ENCODE measurements at places on chromosomes 5 and 9.
A peak's percentile ranks its signal among the peaks of the same experiment; 100 is the strongest.

- no peak overlapping the region for H3K4me3 ChIP-seq
- H3K27me3 ChIP-seq = no peaks in the 10 kb centered on the region
- DNase-seq = no peak
- no peaks in the 10 kb centered on the region for H3K4me1 ChIP-seq
- no peaks in the 10 kb centered on the region for H3K36me3 ChIP-seq
Observed at GRCh38 chr9:13791816-13792215, 512.3 kb upstream of the MPDZ start.

DNA sequence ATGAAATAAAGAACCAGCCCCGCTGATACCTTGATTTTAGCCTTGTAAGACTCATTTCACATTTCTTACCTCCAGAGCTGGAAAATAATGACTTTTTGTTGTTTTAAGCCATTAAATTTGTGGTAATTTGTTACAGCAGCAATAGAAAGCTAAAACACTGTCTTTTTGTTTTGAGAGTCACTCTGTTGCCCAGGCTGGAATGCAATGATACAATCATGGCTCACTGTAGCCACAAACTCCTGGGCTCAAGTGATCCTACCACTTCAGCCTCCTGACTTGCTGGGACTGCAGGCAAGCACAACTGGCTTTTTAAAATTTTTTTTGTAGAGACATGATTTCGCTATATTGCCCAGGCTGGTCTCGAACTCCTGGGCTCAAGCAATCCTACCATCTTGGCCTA is 34.7 kb upstream of the MYO10 start:
- H3K27me3 ChIP-seq = no peaks in the 10 kb centered on the region
- no peaks in the 10 kb centered on the region for H3K36me3 ChIP-seq
- DNase-seq = no peak

DNA sequence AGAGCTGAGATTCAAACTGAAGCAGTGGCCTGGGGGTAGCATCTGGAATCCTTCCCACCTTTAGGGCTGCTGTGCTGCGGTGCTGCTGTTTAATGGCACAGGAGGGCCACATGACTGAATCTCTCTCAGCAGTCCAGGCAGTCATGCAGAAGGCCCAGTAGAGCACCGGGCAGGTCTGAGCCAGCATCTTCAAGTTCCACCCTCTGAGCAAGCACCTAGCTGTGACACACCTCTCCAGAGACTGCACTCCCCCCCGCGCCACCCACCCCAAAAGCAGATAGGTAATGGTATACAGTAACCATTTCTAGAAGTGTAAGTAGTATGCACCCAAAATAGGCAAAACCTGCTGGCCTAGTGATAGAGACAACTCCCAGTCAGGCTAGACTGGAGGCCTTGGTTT is 8.2 kb downstream of the IL4 start:
- no peak overlapping the region for H3K27ac ChIP-seq
- peaks cover 6% of the 10 kb centered on the region for H3K4me1 ChIP-seq

GRCh38 chr9:132858751-132859150 is 19.3 kb downstream of the AK8 start:
- H3K4me1 ChIP-seq = no peaks in the 10 kb centered on the region
- H3K4me3 ChIP-seq = no peak overlapping the region
- H3K27me3 ChIP-seq = peaks cover 19% of the 10 kb centered on the region

- no peak overlapping the region for H3K4me3 ChIP-seq
- H3K4me1 ChIP-seq = no peaks in the 10 kb centered on the region
- peaks cover 5% of the 10 kb centered on the region for H3K36me3 ChIP-seq
- H3K27ac ChIP-seq = no peak overlapping the region
Observed at GRCh38 chr5:168374532-168374931, 83.1 kb downstream of the WWC1 start.

DNA sequence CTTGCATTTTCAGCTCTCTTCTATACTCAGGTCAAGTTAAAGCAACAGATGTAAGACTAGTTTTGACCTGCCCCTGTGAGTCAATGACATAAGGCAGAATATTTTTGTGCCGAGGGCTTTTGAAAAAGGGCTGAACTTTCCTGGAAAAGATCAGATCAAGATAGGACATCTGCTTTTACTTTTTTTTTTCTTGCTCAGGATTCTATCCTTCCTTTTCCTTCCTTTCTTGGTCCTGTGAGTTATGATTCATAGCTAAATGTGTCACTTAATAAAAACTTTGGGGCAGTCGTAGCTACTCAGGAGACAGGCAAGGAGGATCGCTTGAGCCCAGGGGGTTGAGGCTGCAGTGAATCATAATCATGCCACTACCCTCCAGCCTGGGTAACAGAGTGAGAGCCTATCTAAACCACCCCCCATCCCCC is 84.3 kb upstream of the BRINP1 start:
- peaks cover 19% of the 10 kb centered on the region for H3K4me1 ChIP-seq
- peak overlapping the region; percentile 79 for H3K27ac ChIP-seq
- peak; percentile 59 for DNase-seq
- H3K4me3 ChIP-seq = no peak overlapping the region
- H3K36me3 ChIP-seq = no peaks in the 10 kb centered on the region

GRCh38 chr9:69877852-69878514 is 57.4 kb downstream of the CFAP95 start:
- no peak for DNase-seq
- H3K27ac ChIP-seq = no peak overlapping the region
- no peaks in the 10 kb centered on the region for H3K27me3 ChIP-seq

GRCh38 chr5:33319151-33319550 is 121.6 kb upstream of the TARS1 start:
- no peaks in the 10 kb centered on the region for H3K36me3 ChIP-seq
- H3K4me1 ChIP-seq = peaks cover 23% of the 10 kb centered on the region
- no peak overlapping the region for H3K27ac ChIP-seq
- no peak overlapping the region for H3K4me3 ChIP-seq

DNA sequence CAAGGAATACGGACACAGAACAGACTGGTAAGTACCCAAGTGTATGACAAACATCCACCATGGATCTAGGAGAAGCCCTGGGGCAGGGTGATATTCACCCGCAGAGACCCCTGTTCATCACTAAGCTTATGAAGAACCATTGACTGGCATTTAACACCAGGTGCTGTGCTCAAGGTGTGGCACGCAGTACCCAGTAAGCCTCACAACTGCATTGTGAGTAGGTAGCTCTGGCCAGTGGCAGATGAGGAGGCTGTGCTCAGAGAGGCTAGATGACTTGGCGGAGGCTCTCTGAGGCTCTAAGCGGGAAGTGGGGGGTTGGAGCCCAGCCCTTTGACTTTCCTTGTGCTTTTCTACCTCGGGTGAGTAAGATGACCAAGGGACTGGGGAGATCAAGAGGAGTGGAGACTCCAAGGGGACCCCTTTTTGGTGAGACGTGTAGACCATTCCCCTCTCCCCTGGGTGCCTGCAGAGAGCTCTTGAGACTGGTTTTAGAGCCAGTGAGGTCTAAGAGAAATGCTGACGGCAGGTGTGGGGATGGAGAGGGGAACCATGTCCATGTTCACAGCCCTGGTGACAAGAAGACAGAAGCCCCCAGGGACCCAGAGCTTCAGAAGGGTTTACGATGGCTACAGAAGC is 70.8 kb downstream of the IL6ST start:
- no peak for DNase-seq
- H3K27me3 ChIP-seq = no peaks in the 10 kb centered on the region
- H3K27ac ChIP-seq = no peak overlapping the region

DNA sequence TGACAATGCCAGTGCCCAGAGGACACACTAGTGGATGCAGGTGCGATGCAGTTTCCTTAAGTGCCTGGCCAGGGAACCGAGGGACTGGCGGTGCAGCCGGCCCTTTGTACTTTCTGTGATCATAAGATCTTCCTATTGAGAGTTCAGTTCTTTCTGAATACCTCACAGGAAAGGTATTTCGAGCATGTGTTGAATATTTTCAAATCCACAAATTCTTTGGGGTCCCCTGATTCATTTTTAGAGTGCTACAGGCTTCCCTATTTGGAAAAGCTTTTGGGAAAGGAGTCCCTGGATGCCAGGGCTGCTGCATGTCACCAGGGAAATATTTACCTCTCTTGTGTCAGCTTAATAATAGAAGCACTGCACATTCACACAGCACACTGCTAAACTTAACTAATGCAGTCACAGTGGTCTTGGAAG is 281.5 kb downstream of the GADD45G start:
- H3K27me3 ChIP-seq = no peaks in the 10 kb centered on the region
- H3K4me3 ChIP-seq = no peak overlapping the region
- DNase-seq = no peak
- no peaks in the 10 kb centered on the region for H3K36me3 ChIP-seq

DNA sequence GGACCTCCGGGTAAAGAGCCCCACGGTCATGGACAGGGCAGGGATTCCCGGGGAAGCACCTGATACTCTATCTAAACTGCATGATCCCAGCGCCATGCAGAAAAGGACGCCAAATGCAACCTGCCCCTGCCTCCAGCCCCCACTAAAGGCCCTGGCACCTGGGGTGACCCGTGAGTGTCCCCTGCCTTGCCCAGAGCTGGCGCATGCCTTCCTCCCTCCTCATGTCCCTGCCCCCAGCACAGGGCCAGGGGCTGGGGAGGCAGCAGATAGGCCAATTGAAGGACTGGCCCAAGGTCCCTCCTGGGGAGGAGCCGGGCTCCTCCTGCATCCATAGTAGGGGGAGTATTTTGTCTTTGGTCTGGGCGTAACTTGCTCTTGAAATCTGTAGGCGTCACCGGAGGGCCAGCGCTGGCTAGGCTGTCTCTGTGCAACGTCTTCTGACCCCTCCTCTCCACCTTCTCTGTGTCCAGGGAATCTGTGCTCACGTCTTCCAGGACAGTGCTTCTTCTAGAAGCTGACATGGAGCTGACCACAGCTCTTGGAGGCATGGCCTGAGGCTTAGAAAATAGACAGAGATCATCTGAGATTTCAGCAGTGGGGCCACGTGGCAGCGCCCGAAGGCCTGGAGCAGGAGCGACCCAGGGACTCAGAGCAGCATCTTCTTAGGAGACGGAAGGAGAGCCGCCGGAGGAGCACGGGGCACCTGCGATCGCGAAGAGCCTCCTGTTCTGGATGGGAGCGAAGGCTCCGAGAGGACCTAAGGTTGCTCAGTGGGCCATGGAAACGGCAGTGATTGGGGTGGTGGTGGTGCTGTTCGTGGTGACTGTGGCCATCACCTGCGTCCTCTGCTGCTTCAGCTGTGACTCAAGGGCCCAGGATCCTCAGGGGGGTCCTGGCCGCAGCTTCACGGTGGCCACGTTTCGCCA is 660 bp downstream of the SPAAR start:
- H3K27me3 ChIP-seq = no peaks in the 10 kb centered on the region
- H3K27ac ChIP-seq = no peak overlapping the region
- no peak overlapping the region for H3K4me3 ChIP-seq
- no peaks in the 10 kb centered on the region for H3K36me3 ChIP-seq
- DNase-seq = no peak

GRCh38 chr9:123749580-123750202 is 180.2 kb downstream of the DENND1A start:
- no peak overlapping the region for H3K4me3 ChIP-seq
- H3K4me1 ChIP-seq = no peaks in the 10 kb centered on the region
- no peak for DNase-seq
- H3K27ac ChIP-seq = no peak overlapping the region
- H3K27me3 ChIP-seq = no peaks in the 10 kb centered on the region

GRCh38 chr9:70054521-70054920 is 10.9 kb downstream of the MAMDC2 start:
- peaks cover 36% of the 10 kb centered on the region for H3K4me1 ChIP-seq
- no peak for DNase-seq
- H3K36me3 ChIP-seq = no peaks in the 10 kb centered on the region
- H3K27me3 ChIP-seq = no peaks in the 10 kb centered on the region
- no peak overlapping the region for H3K4me3 ChIP-seq
- H3K27ac ChIP-seq = peak overlapping the region; percentile 30

DNA sequence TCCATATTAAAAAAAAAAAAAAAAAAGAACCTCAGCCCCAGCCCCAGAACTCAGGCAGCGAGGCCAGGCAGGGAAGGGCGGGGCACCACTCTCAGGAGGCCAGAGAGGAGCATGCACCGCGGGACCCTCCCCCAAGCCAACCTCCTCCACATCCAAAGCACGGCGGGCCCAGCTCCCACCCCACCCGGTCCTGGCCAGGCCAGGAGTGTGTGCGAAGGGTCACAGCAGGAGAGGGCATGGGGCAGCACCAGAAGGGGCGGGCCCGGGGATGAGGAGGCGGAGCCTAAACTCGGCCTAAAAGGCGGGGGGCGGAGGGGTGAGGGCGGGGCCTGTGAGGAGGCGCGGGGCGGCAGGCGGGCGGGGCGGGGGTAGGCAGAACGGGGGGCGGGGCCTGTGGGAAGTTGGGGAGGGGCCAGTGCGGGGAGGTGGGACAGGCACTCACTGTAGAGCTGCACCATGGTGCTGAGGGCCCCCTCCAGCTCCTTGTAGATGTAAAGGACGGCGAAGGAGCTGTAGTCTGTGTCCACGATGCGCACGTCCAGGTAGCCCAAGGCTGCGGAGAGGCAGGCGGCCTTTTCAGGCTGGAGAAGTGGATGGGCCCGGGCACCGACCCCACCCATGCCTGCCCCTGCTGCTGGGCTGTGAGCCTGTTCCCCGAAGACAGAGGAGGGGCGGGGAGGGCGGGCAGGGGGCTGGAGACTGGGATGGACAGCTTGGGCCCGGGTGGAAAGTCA is 1.2 kb downstream of the LCN15 start:
- no peak for DNase-seq
- no peaks in the 10 kb centered on the region for H3K4me1 ChIP-seq
- H3K36me3 ChIP-seq = no peaks in the 10 kb centered on the region

- no peaks in the 10 kb centered on the region for H3K27me3 ChIP-seq
- H3K4me3 ChIP-seq = no peak overlapping the region
- no peak overlapping the region for H3K27ac ChIP-seq
- H3K4me1 ChIP-seq = peaks cover 7% of the 10 kb centered on the region
- DNase-seq = no peak
- no peaks in the 10 kb centered on the region for H3K36me3 ChIP-seq
Observed at GRCh38 chr5:73534011-73534644, 31.3 kb downstream of the ANKRA2 start.

DNA sequence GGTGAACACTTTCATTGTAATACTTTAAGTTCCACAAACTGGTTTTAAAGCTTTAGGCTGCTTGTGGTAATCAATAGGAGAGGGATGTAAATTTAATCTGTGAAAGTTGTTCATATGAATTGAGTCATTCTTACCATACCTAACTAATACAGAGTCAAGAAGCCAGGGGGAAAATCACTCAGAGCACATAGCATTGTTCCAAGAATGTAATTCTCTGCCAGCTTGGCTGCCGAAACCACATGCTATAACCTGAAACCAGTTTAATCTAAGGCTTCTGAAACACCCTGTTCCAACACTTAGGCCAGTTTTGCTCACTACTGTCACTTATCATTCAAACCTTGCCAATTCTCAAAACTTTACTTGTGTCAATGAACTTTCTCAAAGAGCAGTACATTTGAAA is 528.8 kb upstream of the GRAMD2B start:
- no peaks in the 10 kb centered on the region for H3K36me3 ChIP-seq
- no peaks in the 10 kb centered on the region for H3K27me3 ChIP-seq
- H3K27ac ChIP-seq = no peak overlapping the region
